CD4-positive, alpha-beta T cell treated with Interleukin-1 beta for 1 hour (primary cell): ENCODE measurements at places on chromosomes 7 and 10.

DNA sequence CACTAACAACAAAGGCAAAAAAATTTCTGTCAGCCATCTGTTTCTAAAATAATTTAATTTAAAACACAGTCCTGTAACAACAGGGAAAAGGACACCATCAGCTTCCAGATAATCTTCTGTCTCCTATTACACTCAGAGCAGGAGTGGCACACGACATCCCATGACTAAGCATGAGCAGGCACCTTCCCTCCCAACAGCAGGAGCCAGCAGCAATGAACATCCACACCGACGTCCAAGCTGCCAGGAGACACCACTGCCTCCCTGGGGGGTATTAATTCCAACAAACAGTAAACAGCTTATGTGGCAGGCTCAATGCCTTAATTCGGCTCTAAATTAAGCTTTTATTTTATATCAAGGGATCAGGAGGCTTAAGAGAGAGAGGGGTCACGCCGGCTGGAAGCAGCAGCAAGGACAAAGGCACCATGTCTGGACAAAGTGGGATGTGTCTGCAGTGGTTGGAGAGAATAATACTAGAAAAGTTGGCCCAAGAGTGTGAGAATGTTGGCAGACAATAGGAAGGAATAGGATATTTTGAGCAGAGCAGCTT, 45.7 kb downstream of the KIAA1549 start:
- no peak for DNase-seq

DNA sequence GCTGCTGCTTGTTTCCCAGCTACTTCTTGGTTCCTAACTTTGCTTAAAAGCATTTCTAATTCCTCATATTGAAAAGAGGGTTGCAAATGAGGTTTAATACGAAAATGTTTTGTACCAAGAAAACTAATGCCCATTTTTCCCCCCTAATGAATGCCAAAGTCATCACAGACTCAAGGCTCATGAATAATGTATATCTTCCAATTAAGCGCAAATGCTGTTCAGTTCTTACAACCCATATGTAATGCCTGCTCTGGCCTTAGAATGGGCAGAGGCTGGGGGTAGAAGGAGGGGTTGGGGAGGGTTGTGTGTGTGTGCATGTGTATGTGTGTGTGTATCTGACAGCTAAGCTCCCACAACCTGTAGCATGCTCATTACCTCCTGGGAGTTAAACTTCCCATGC, 901.7 kb downstream of the KCNMA1 start:
- no peak for DNase-seq

DNA sequence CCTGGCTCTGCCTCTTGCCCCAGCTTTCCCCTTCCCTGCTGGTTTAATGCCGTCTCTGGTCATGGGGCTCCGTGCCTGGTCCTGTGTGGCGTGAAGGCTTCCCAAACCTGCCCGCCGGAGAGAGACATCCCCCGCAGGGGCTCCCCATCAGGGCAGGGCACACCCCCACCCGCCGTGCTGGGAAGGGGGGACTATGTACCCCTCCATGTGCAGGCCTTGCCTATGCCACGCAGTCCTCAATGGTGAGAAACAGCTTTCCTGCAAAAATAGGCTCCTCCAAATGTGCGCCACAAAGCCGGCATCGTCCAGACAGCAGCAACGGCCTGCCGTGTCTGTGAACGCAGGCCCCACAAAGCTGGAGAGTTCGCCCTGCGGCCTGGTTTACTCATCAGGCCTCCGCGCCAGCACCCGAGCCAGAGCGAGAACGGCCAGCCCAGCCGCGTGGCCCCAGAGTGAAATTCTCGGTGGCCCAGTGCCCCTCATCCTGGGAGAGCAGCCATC, 313.4 kb downstream of the DNAJB6 start:
- DNase-seq: no peak

DNA sequence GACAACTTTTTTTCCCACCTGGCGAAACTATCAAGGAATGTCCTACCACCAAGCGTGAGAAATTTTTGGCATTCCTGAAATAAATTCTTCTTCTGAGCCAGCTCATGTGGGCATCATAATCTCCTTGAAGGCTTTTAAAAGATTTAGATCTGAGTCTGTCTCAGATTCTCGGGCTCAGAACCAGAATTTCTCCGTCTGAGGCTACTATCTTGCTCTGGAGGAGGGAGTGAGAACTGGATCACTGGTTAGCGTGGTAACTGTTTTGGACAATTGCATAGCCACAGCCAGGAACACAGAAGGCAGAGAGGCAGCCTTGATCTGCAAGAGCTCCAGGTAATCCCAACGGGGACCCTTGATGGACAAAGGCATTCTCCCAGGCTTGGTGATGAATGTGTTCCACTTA, 1.0 kb upstream of the PLAC9 start:
- DNase-seq: no peak

DNA sequence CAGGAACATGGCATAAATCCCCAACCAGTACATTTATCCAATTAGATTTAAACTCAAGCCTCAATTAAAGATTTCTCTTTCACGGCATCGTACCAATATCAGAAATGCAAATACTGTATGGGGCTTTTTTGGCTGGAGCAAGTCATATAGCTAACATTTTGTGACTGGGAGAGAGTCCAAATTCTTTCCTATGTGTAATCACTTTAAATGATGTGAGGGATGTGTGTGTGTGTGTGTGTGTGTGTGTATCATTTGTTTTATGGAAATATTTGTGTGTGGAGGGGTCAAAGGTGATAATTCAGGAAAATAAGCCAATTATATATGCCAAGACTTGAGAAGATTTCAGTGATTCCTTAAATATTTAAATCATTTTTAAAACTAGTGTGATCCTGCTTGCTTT, 196.6 kb downstream of the TRIL start:
- no peak for DNase-seq

DNA sequence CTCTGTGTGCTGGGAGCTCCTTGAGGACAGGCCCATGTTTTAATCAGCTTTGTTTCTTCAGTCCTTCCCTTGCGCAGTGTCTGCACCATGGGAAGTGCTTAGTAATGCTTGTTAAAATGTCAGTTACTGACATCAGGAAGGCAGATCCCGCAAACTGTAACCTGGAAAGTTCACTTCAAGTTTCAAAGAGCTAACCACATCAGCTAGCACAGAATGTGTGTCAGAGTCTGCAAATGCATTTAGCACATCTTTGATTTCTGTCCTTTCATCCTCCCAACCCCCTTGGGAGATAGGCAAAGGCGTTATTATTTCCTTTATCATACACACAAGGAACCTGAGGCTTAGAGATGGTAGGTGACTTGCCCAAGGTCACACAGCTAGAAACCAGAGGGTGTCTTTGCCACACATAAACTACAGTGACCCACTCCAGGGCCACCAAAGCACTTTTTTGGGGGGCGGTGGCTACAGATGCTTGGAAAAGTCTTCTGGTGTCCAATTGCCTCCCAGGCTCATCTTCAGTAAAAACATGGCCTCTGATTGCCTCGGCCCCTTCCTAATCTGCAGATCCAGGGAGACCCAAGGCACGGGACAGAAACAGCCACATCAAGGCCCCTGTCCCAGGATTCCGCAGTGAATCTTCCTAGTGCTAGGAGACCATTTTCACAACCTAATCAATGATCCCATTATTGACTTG, 116.2 kb upstream of the GPR26 start:
- no peak for DNase-seq

- no peak for DNase-seq
Measured at GRCh38 chr10:128254476-128254875, 128.3 kb upstream of the MKI67 start.

GRCh38 chr10:8498881-8499280, 444.4 kb downstream of the GATA3 start:
- DNase-seq: no peak

- DNase-seq: no peak
Measured at GRCh38 chr7:128807191-128807590, 15.4 kb downstream of the CCDC136 start.

DNA sequence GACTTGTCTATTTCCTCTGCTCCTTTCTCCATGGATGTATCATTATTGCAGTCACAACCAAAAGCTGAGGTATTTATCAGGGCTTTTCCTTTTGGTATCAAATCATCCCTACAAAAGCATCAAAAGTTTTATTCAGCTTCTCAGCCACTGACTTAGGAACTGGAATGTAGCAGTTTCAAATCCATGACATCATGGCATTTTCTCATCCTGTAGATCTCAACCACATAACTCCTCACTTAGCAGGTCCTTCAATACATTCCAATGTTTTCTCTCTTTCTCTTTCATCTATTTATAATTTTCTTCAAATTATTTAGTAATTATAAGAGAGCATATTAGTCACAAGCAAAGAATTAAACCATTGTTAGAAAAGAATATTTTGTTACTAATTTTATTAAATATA, 537.4 kb upstream of the SORCS1 start:
- no peak for DNase-seq

GRCh38 chr7:95622001-95622549, 25.8 kb upstream of the PDK4 start:
- DNase-seq: no peak

DNA sequence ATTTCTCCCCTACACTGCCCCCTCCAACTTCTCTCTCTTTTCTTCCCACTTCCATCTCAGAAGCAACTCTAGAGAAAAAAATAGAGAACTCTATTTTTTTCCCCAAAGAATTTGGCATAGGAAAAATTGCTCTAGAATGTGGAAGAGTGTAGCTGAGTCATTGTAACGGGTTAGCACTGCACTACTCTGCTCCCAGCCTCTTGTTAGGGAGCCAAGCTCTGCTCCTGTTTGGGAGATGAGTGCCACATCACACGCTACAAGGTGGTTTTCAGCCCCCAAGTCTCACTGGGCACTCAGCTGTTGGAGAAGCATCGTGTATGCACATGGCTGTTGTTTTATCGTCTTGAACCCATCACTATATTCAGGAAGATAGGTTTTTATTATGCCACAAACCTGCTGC, 136.4 kb downstream of the BMPER start:
- DNase-seq: no peak

DNA sequence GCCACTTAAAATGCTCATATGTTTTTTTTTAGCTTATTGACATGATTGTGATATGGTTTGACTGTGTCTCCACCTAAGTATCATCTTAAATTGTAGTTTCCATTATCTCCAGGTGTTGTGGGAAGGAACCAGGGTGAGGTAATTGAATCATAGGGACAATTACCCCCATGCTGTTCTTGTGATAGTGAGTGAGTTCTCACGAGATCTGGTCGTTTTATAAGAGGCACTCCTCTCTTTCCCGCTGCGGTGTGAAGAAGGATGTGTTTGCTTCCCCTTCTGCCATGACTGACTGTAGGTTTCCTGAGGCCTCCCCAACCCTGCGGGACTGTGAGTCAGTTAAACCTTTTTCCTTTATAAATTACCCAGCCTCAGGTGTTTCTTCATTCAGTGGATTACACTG, 80.5 kb upstream of the ETV1 start:
- DNase-seq: no peak

GRCh38 chr10:122495406-122496340, 34.3 kb downstream of the HTRA1 start:
- peak; percentile 24 for DNase-seq

DNA sequence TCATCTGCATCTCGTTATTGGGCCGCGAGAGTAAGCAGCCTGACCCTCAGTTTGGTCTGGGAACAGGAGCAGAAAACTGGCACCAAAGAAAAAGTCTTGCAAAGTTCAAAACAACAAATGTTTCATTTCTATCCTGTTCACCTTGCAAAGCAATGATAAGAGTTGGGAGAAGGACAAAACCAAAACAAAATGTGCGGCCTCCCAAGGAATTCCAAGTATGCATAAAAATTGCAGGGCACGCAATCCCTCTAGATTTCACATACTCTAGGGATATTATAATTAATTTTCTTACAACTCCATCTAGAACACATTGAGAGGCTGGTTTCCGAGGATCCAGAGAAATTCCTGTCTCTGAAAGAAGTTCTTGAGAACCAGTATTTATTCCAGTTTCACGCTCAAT, 20.1 kb downstream of the CHUK start:
- DNase-seq: no peak

DNA sequence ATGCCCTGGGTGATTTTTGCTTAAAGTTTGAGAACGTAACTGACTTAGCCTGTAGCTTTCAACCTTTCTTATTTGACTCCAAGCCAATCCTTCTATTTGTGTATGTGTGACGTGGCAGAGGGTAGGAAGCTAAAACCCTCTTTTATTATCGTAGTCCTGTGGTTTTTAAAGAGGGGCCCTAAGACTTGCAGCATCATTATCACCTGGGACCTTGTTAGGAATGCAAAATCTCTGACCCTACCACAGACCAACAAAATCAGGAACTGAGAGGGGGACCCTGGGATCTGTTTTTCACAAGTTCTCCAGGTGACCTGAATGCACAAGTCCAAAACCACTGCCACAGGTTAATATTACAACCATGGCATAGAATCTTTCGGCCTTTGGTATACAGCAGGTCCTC, 80.1 kb downstream of the OSBPL3 start:
- no peak for DNase-seq

- DNase-seq: no peak
Measured at GRCh38 chr10:127992376-127992775, 85.5 kb downstream of the PTPRE start.

GRCh38 chr10:130020651-130021382, 56.7 kb upstream of the EBF3 start:
- no peak for DNase-seq

DNA sequence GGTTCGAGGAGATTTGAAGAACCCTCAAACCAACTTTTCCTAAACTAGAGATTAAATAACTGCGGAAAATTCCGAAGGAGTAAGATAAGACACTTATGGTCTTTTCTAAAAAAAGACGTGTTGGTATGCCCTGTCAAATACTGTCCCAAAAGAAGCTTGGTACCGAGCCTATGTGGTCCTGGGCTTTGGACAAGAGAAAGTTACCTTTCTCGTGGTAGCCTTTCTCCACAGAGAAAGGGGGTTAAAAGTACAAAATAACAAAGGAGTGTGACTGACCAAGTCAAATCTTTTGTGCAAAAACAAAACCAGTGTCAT, 56.2 kb upstream of the JCAD start:
- no peak for DNase-seq
